Foreskin fibroblast (primary cell): ENCODE measurements at places on chromosomes 16 and 17.
A peak's percentile ranks its signal among the peaks of the same experiment; 100 is the strongest.

DNA sequence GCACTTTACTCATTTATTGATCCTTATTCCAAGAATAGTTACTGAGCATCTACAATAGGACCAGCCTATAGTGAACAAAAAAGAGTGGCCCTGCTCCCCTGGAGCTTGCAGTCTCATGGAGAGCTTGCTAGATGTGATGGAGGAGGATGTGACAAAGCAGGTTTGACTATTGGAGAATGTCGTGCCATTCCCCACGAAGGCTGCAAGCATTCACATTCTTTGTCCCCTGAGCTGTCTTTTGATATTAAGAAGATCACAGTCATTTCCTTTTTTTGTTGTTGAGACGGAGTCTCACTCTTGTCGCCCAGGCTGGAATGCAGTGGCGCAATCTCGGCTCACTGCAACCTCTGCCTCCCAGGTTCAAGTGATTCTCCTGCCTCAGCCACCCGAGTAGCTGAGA is 115.0 kb upstream of the ADAMTS18 start:
- DNase-seq, result no peak

- no peak for DNase-seq
Measured at GRCh38 chr17:45369421-45369820, 52.6 kb upstream of the MAP3K14 start.

GRCh38 chr17:8475227-8475626 is 39.5 kb downstream of the NDEL1 start:
- DNase-seq, result no peak

GRCh38 chr16:14487579-14487978 is 142.5 kb downstream of the PARN start:
- no peak for DNase-seq

DNA sequence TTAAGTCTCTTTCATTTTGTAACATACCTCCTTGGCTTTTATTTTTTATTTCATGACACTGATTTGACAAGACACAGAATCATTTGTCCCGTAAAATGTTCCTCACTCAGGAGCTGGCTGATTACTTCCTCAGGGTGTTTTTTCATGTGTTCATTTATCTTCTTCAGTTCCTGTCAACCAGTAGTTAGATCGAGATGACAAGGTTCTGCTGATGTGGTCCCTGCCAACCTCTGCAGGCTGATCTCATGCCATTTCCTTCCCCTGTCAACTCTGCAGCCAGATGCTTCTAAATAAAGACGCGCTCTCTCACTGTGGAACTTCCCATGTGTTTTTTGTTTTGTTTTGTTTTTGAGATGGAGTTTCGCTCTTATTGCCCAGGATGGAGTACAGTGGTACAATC is 8.1 kb upstream of the CXCL16 start:
- DNase-seq, result no peak

GRCh38 chr17:67414559-67414958 is 37.5 kb downstream of the PITPNC1 start:
- DNase-seq, result no peak

DNA sequence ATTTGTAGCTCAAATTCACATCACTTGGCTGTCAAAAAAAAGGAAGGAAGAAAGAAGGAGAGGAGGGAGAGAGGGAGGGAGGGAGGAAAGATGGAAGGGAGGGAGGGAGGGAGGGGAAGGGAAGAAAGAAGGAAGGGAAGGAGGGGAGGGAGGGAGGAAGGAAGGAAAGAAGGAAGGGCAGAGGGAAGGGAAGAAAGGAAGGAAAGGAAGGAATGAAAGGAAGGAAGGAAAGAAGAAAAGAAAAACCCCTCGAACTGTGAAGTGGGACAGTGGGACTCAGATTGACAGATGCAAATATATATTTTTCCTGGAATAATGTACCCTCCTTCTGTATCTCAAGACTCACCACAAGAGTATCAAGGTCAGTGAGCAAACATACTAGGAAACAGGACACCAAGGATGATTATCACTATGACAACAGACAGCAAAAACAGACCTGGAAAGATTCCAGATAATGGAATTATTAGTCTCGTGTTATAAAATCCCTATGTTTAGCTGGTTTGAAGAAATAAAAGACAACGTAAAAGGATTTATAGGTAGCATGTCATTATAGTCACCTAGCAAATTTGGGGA is 24.2 kb upstream of the ABCA3 start:
- no peak for DNase-seq

DNA sequence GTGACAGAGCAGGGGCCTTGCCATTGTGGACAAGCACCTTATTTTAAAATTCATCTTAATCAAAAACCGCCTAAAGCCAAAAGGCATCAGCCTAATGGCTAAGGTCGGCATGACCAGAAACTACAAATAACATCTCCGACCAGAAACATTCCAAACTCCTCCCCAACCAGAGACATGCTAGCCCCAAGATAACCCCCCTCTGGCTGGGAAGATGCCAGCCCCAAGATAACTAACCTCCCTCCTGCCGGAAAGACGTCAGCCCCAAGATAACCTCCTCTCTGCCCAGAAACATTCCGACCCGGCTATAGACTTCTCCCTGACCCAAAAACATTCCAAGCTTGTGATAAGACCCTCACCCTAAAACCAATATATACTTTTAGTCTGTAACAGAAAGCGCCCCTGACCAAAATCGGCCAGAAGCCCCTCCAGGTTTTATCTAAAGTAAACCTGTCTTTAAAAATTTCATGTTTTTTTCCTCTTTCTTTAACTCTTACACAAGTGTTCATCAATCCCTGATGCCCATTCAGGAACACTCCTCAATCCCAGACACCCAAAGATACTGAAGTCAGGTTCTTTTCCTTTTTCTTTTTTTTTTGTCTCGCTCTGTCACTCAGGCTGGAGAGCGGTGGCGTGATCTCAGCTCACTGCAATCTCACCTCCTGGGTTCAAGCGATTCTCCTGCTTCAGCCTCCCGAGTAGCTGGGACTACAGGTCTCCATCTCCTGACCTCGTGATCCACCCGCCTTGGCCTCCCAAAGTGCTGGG is 32.7 kb downstream of the TLE7 start:
- DNase-seq, result no peak

GRCh38 chr16:50836121-50836621 is 94.3 kb downstream of the CYLD start:
- no peak for DNase-seq

GRCh38 chr17:8120520-8121406 is 2.4 kb upstream of the ALOXE3 start:
- DNase-seq, result peak; percentile 85

DNA sequence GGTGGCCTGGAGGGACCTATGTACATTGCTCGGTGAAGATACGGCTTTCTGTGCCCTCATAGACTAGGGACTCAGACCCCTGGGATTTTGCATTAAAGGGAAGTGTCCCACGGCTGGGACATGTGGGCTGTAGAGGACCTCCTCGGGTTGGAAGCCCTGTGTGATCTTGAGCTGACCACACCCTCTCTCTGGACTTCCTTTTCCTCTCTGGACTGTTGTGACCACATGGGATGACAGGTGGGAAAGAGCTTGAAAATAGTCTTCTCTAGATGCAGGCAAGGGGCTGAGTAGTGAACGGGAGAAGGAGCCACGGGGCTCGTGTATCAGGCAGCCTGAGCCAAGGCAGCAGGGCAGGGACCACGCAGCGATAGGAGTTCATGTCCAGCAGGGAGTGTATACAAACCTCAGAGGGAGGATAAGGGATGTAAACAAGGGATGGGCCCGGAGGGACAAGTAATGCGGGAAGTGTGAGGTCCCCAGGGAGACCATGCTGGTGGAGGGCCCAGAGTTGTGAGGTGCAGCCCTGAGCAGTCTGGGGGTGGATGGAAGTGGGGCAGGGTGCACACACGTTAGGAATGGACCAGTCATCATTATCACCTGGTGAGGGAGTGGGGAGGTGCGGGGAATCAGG is 4.5 kb upstream of the SLC4A1 start:
- DNase-seq, result no peak

DNA sequence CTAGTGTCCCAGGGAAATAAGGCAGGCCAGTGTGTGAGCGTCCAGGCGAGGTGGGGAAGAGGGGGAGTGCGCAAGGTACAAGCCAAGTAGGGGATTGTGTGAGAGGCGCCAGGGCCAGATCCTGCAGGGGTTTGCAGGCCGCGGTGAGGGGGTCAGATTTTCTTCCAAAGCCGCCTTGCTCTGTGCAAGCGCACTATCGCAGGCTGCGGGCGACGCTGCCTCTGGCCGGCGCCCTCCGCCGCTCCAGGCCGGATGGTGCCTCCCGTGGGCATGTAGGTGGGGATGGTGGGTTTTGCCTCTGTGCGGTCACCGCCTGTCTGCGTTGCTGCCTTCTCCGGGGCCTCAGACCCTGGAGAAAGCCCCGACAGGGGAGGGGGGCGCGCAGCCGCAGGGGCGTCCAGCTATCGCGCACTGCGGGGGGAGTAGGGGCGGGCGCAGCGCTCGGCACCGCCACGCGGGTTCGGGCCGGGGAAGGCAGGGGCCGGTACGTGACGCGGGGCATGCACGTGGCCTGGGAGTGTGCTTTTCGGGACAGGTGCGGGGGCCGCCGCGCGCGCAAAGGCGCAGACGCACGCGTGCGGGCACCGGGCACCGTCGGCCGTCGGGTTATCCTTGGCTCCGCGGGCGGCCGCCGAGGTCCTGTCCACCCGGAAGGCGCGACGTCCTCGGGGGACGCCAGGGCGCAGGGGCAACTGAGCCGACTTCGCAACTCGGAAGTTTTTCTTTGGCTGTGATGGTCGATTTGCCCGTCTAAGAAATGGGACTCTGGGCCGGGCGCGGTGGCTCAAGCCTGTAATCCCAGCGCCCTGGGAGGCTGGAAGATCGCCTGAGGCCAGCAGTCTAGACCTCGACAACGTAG is 1.1 kb upstream of the HAPSTR1 start:
- no peak for DNase-seq

- DNase-seq, result no peak
Measured at GRCh38 chr16:84349862-84350684, 18.3 kb upstream of the ATP2C2 start.

- DNase-seq, result no peak
Measured at GRCh38 chr17:35374766-35375344, 1.4 kb upstream of the SLFN11 start.

DNA sequence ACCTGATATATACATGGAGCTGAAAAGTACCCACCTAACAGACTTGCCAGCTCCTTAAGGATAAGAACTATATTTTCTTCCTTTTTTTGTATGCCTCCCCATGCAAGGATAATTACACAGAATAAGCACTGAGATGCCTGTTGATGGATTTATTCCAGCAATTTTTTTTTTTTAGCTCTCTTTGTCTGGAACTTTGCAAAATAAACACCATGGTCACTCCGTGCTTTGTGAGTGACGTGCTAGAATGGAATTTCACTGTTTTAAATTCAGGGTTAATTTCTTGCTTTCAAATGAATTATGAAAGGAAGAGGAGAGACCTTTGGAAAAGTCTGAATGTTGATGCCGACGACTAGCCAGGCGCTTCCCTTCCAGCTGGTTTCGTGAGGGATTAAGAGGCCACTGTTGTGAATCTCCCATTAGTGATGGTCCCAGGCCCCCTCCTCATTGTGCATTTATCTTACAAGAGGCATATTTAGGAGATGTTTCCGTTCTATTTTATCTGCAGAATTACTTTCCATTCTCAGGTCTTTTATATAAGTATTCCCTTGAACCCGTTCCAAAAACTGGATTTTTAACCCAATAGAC is 529.1 kb downstream of the WWOX start:
- no peak for DNase-seq

- peak; percentile 51 for DNase-seq
Measured at GRCh38 chr16:997440-998051, 16.0 kb downstream of the SOX8 start.

DNA sequence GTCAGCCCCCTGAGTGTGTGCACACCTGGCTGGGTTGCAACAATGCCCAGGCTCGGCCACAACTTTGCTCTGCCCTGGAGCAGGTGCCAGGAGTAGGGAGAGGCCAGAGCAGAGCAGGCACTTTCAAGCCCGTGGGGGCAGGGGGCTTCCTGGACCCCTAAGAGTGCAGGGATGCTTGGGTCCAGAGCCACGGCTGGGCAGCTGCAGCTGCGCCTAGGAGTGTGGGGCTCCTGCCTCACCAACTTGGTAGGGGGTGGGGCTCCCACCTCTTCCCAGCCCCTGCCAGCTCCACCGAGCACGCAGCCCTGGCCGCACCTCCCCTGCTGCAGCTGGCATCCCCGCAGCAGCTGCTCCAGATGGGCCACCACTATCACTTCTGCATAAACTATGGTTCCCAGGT is 7.8 kb downstream of the OR3A2 start:
- DNase-seq, result no peak

DNA sequence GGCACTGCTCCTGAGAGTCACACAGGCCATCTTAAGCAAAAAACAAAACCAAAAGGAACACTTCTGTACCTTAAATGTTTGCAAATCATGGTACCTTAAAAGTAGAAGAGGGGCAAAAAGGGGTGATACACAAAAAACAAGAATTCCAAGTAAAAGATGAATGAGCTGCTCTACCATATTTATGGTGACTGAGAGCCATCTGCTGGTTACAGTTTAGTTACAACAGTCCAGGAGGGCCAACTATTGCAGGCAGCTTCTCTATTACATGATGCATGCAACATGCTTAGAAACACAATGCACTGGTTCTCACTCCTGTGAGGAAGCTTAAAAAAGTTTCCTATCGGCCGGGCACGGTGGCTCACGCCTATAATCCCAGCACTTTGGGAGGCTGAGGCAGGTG is 53.5 kb downstream of the STX8 start:
- peak; percentile 44 for DNase-seq

DNA sequence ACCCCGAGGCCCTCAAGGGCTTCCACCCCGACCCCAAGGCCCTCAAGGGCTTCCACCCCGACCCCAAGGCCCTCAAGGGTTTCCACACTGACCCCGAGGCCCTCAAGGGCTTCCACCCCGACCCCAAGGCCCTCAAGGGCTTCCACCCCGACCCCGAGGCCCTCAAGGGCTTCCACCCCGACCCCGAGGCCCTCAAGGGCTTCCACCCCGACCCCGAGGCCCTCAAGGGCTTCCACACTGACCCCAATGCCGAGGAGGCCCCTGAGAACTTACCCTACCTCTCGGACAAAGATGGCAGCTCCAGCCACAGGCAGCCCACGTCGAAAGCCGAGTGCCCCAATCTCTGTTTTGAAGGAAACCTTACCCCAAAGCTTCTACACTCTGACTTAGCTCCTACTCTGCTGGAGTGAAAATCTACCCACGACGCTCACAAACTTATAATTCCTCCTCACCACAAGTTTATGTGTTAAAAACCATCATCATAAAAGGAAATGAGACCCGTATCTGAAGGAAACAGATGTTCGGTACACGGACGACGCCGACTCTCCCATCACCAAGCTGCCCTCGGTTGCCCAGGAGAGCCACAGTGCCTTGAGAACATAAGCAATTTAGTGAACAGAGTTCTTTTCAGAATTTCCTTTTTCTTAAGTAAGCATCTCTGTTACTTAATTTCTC is 61.2 kb upstream of the RPH3AL start:
- DNase-seq, result no peak

- DNase-seq, result no peak
Measured at GRCh38 chr16:88613293-88613692, 25.1 kb upstream of the IL17C start.

DNA sequence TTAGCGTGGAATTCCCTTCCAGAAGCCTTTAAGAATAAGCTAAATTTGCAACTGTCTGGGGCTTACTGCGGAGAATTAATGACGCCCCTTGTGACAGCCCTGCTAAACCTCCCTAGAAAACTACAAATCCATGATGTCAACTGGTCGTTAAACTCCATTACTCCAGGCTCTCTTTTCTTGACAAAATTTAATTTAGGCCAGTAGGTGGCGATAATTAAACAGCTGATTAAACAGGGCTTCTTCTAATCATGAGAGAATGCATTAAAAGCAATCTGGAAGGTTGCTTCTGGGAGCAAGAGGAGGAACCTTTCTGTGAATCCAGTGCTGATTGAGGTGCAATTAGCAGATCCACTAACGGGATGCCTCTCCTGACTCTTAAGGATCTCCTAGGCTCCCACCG is 8.1 kb upstream of the NLRP1 start:
- no peak for DNase-seq
